Activated B cell treated with CpG ODN at 0.5 μM for 24 hours (primary cell): ENCODE measurements at places on chromosomes 2 and 18. TPM values are rescaled to one million over a fixed set of nuclear protein-coding genes. Genes with fewer than 3 reads are reported as not detected.

ZNF385B gene
- total RNA-seq = not detected in 2 replicates

RIT2 gene
- total RNA-seq = not detected in 2 replicates

DNA sequence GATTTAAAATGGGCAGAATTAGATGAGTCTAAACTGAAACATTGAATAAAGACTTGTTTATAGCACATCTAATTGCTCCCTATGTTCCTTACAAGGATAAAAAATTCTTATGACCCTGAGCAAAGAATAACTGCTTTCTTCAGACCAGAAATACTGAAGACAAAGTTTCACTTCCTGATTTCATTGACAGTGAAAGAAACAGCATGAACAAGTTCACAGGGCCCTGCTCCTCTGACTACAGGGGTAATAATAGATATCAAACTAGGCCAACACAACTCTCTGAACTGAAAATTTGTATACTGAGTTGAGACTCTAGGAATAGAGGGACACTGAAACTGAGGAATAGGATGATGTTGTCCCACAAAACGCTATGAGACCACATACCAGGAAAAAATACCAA lies 1383.3 kb upstream of the CDH2 start:
- DNase-seq = no peak

REG1A gene
- not detected in 2 replicates for total RNA-seq

DNA sequence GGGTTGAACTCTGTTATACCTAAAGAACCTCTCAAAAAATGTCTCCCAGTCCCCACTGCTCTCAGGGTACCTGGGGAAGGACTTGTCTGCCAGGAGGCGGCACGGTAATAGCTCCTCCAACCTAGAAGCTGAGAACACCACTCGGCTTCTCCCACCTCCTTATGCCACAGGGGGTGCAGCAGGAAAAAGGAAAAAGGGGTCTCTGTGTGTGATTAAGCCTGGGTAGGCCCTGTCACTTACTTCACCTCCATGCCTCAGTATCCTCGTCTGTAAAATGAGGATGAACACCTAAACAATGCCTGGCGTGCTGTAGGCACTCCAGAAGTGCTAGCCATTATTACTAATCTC lies 76.6 kb downstream of the EMX1 start:
- DNase-seq = peak; percentile 3

- DNase-seq = no peak
Observed at GRCh38 chr2:72211350-72211749, 63.7 kb upstream of the CYP26B1 start.

DNA sequence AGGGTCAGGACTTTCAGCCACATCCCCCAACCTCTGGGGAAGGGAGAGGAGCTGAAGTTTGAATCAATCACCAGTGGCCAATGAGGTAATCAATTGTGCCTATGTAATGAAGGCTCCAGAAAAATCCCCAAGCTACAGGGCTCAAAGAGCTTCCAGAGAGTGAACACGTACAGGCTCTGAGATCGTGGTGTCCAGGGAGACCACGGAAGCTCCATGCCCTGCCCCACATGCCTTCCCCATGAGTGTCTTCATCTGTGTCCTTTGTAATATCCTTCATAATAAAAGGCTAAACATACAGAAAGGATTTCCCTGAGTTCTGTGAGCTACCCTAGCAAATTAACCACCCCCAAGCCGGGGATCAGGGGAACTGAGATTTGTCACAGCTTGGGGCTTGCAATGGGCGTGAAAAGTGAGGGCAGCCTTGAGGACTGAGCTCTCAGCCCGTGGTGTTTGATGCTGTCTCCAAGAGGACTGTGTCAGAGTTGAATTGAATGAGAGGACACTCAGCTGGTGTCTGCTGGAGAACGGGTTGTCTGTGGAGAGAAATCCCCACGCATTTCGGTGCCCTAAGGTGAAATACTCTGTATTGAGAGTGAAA lies 25.5 kb upstream of the TUBB6 start:
- no peak for DNase-seq

DNA sequence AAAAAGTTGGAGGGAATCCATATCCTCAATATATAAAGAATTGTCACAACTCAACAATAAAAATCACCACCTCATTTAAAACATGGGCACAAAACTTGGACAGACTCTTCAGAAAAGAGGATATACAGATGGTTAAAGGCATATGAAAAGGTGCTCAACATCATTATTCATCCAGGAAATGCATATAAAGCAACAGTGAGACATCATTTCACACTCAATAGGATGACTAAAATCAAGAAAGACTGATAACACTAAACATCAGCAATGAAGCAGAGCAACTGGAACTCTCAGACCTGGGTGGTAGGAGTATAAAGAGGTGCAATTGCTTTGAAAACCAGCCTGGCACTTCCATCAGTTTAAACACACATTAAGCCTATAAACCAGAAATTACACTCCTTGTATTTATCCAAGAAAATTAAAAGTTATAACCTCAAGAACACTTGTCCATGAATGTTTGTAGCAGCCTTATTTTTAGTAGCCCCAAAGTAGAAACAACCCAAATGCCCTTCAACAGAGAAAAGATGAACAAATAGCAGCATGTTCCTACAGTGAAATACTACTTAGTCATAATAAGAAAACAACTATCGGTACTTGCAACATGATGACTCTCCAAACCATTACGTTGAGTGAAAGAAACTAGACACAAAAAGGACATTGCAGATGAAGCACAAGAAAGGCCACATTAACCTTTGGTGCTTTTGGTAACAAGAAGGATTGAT lies 79.1 kb upstream of the TANC1 start:
- no peak for DNase-seq

- no peak for DNase-seq
Observed at GRCh38 chr2:190822043-190822442, 58.6 kb upstream of the GLS start.

DNA sequence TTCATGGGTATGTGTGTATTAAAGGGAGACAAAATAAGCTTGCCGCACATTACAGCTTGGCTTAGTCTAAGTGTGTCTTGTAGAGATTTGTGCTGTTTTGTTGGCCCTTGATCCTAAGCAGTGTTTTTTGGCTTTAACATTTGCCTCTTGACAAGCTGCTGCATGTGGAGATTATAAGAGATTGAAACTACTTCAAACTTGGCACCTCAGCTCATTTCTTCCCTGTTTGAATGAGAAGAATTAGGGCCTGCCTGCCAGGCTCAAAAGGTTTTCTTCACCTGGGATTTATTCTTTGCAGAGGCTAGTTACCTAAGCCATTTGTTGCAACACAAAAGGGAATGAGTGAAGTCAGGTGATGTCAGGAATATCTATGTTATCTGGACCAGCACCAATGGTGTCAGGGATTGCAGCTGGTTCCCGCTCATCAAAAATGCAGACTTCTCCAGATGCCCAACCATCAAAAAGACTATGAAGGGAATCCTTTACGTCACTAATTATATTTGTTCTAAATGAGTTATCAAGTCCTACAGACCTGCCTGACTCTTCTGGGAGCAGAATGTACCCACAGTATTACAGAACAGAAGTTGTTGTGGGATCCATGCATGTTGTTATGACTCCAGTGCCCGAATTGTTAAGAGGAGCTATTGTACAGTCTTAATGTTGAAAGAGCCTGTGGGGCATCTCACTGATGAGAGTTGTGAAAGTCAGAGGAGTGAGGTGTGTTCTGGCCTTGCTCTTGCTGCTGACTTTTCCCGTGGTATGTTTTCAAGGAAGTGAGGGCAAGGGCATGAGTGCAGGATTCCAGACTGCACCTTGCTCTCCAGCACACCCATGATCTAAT lies 31.0 kb downstream of the ABCA12 start:
- no peak for DNase-seq

KRTCAP3 gene
- 6.3 and 10.0 TPM in 2 replicates for total RNA-seq

- no peak for DNase-seq
Observed at GRCh38 chr18:30455741-30456140, 586.8 kb downstream of the DSC3 start.

DNA sequence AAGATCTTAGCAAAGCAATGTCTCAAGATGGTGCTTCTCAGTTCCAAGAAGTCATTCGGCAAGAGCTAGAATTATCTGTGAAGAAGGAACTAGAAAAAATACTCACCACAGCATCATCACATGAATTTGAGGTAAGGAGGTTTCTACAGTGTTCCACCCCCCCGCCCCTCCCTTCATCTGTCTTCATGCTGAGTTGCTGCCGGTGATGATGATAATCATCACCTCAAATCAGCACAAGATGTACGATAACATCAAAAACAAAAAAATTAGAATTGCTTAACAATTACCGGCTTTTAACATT lies 14.6 kb downstream of the UGP2 start:
- DNase-seq = no peak

CXCR2 gene
- total RNA-seq = not detected in 2 replicates

MGAT4A gene
- 12.6 and 15.7 TPM in 2 replicates for total RNA-seq

- peak; percentile 64 for DNase-seq
Observed at GRCh38 chr2:43133708-43134570, 92.5 kb downstream of the ZFP36L2 start.

GRCh38 chr2:52698408-52698807 lies 1069.2 kb upstream of the CHAC2 start:
- DNase-seq = no peak

ZNG1B gene
- 48.5 and 53.2 TPM in 2 replicates for total RNA-seq

DNA sequence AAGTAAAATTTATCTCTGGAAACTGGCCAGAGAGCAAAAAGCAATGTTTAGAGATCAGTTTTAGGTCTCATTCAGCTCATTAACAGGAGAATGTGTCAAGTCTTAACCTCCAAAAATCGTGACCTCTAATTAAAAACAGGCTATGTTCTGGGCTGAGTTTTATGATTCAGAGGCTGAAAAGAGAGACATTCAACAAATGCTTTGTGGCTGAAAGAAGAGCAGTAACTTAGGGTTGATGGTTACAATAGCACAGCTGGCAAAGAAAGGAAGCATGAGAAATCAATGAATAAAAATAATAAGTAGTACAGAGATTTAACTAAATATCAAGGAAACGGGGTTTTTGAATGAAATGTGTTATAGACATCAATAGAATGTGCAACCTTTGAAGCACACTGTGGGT lies 13.1 kb downstream of the TGIF1 start:
- no peak for DNase-seq

DNA sequence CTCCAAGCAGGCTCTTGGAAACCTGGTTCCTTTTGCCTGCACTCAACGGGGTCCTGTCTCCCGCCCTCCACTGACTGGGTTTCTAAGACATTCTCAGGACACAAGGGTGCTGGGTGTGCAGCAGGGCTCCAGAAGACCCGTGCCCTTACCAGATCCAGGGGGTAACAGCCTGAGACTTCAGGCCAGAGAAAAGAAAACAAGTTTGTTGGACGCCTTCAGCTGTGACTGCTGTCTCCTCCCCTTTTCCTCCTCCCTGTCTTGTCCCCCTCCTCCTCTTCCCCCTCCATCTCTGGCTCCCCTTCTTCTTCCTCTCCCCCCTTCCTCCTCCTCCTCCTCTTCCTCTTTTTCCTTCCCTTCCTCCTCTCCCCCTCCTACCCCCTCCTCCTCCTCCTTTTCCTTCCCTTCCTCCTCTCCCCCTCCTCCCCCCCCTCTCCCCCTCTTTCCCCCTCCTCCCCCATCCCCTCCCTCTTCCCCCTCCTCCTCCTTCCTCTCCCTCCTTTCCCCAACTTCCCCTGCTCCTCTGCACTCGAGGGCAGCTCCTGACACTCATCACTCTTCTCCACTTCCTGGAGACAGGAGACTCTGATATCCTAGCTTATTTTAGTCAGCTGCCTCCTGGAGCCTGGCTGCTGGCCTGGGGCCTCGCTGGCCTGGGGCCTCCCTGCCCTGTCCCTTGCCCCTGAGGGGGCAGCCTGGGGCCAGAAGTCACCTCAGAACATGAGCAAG lies 12.4 kb downstream of the ADRA2B start:
- no peak for DNase-seq

GRCh38 chr2:149155988-149156387 lies 117.5 kb downstream of the LYPD6B start:
- DNase-seq = no peak

GRCh38 chr18:78675231-78675630 lies 304.4 kb upstream of the SALL3 start:
- no peak for DNase-seq

GRCh38 chr2:108228537-108228936 lies 11.2 kb upstream of the SULT1C3 start:
- no peak for DNase-seq

DSG4 gene
- not detected in 2 replicates for total RNA-seq

CYB5A gene
- total RNA-seq = 46.2 and 47.2 TPM in 2 replicates

CYP27A1 gene
- 0.49 and 0.55 TPM in 2 replicates for total RNA-seq

DNA sequence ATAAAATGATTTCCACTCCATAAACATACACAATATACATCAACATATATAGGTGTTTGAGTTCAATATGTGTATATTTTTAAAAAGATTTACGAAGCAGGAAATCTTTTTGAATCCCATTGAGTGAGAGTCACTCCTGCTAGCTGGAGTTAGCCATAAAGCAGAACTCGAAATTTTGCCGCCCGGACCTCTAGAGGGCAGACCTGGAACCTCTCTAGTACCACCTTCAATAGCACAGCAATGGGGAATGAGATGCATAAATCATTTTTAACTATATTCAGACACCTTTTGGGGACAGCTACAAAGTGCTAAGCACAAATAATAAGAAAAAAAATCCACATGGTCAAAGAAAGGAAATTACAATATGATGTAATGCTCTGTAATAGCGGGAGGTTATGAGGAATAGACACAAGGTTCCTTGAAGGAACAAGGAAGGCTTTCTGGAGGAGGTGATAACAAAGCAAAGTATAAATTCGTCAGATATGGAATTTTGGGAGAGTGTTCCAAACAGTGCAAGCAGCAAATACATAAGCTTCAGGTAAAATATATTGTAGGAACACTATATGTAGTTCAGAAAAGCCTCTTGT lies 533.4 kb downstream of the ERBB4 start:
- DNase-seq = no peak

- peak; percentile 42 for DNase-seq
Observed at GRCh38 chr2:26298638-26299393, 47.1 kb upstream of the SELENOI start.

SPC25 gene
- total RNA-seq = 0.18 and 0.95 TPM in 2 replicates

CCBE1 gene
- 0.04 TPM in 1 of 2 replicates, not detected in the other for total RNA-seq

ALPG gene
- total RNA-seq = not detected in 2 replicates

GRCh38 chr18:79520478-79521390 lies 125.0 kb downstream of the NFATC1 start:
- DNase-seq = no peak
